ENCODE measurements at places on chromosomes 1 and 21.

DNA sequence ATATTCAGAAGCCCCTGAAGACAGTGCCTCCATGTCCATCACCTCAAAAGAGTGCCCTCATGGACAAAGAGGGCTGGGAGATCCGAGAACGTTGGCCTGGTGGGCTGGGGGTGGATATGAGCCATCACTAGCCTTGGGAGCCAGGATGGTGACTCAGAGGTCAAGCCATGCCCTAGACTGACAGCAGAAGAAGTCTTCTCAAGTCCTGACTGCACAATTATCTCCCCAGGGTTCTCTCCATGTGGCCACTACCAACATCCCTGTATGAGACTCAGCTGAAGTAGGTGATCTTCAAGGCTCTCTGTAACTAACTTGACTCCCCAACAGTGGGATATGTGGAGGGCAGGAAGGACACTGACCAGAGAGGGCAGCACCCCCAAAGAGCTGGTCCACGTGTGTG is 7.1 kb upstream of the USF1 start:
- no peak for DNase-seq

- no peak for DNase-seq
Observed at GRCh38 chr1:239123260-239123659, 263.1 kb upstream of the CHRM3 start.

GRCh38 chr1:21238141-21238800 is 52.0 kb downstream of the ECE1 start:
- DNase-seq, result no peak

DNA sequence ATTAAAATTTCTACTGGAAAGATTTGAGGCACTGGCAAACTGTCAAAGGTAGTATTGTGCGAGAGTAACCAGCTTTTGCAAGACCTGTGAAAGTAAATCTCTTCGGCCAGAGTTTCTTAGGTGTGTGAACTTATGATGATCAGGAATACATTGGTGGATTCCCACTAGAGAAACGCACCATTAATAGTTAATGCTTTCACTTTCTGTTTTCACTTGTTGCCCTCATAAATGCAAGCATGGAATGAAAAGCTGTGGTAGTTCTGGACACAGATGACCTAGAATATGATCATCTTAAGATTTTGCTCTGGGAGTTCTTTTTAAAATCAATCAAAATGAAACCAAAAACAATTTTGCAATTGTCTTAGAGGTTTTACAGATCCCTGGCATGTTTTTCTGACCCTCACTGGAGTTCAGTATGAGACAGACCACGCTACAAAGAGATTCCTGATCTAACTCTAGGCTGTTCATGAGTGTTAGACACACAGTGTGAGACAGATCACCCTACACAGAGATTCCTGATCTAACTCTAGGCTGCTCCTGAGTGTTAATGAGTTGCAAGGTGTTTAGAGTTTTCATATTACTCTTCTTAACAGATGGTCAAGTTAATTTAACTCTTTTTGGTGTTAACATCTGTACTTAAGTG is 98.8 kb downstream of the SDCCAG8 start:
- DNase-seq, result no peak

All from lower leg skin (tissue), 4 donors.